ENCODE measurements at places on chromosomes 5 and 9.
A peak's percentile ranks its signal among the peaks of the same experiment; 100 is the strongest.

GRCh38 chr9:93129286-93129685, 4.8 kb downstream of the NINJ1 start:
- no peak for DNase-seq

DNA sequence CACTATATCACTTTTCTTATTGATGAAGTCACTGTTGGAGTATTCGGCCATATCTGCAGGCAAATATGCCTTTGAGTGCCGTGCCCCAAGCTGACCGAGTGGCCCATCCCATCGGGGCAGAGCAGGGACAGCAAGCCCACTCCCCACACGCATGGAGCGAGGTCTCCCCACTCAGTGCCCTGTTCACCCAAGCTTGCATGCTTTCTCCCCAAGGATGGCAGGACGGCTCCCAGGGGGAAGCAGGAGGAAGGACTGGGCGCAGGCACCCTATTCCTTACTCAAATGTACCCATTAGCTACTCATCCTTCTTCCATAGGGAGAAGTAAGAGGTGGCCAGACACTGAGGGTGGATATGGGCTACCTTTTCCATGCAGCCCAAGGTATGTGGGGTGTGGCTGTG, 309.0 kb downstream of the IRX1 start:
- no peak for DNase-seq

DNA sequence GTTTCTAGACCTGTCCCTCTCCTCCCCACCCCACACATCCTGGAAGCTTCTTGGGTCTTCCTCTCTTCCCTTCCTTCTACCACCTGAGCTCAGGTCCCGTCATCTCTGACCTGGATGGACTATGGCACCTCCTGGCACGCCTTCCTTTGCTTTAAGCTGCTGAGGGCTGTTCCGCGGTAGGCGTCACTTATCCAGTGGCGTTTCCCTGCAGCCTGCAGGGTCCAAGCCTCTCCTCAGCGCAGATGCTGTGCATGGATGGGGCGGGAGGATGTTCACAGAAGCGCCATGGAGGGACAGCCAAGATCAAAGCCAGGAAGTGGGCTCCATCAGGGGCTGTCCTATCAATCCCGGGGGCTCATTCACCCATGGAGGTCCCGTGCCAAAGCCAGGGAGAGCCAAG, 23.8 kb upstream of the CNOT6 start:
- no peak for DNase-seq

DNA sequence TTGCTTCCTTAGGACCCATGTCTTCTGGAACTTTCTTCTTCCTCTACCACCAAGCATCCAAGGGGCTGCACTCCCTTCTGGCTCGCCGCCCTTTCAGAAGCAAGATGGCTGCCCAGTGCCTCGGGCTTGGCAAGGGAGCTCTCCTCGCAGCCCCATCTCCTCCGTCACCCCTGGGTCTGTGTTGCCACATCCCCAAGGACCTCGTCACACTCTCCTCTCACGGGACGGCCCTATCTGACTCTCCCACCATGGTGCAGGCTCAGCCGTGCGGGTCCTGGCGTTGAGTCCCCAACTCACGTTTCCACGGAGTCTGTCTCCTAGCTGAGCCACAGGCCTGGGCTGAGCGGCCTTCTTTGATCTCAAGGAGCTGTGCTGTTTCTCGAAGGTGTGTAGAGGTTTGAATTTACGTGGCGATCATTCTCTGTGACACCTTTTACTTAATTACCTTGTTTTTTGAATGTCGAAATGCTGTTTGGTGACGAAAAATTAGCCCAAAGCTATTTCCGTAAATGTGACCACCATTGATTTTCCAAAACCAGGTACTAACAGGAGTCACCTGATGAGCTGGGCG, 15.0 kb upstream of the SCGB3A1 start:
- no peak for DNase-seq

GRCh38 chr5:164235300-164235891, 730.0 kb downstream of the MAT2B start:
- peak; percentile 63 for DNase-seq

DNA sequence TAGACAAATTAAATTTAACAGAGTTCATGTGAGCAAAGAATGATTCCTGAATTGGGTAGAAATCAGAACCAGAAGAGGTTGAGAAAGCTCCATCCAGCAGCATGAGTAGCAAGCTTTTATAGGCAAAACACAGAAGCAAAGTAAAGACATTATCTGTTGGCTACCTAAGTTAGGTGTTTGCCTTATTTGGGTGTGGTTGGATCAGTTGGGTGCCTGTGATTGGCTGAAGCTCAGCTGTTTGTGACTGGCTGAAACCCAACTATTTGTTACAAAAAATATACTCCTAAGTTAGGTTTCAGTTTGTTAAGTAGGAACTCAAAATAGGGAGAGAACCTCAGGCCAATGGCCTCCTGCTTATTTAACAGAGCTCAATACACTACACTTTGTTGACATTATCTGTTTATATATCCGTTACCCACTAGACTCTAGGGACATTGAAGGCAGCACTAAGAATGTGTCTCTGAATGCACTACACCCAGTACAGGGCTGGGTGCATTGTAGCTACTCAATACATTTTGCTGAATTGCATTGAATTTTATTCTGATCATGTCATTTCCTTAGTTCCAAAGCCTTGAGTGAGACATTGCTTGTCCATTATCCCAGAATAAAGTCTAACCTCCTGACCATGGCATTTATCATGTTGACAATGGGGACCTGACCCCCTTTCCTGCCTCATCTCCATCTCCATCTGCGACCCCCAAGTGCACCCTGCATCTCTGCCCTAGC, 98.7 kb downstream of the CCDC192 start:
- DNase-seq = no peak

DNA sequence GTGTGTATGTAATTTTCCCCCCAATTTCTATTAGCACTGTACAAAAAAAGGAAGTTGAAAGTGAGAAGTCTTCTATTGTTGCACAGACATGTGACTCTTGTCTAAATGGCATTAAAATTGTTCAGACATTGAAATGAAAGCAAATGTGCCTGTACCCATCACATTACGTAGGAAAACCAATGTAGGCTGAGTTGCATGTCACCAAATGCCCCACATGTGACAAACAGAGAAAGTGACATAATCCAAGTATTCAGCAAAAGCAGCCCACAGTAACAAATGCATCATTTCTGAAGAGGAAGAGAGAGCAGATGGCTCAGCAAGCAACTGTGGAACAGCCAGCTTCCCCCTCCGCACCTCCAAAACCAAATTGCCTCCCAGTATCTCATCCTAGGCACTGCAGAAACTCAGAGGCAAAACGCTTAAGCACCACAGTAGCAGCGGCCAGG, 161.5 kb upstream of the NR4A3 start:
- DNase-seq = no peak

- no peak for DNase-seq
Observed at GRCh38 chr9:15741015-15741414, 188.2 kb downstream of the CCDC171 start.

GRCh38 chr5:133524666-133525065, 87.7 kb downstream of the FSTL4 start:
- DNase-seq = no peak

DNA sequence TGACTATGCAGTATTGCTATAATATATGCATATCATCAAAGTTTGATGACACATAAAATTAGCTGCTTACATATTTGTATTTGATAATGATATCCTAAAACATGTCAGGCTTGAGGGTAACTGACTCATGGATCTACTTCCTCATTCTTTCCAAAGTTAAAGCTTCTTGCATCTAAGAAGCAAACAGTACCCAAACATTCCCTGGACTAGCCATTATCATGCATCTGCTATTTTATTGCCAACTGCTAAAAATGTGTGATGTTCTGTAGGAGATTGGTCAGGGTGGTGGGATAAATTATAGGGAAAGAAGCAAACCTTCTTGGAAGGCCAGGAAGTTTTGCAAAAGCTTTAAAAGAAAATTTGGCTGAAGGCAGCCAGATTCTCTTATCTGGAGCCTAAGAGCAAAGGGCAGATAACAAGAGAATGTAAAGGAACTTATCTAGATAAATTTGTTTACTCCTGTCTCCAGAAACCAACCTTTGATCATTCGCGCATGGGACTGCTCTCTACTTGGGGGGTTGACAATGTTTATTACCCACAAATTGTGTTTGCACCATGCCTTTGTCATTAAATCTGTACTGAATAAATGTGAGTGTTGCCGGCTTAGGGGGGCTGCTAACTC, 604.1 kb upstream of the TLE4 start:
- DNase-seq = no peak

GRCh38 chr9:68898781-68899439, 115.0 kb downstream of the PRKACG start:
- DNase-seq = no peak

DNA sequence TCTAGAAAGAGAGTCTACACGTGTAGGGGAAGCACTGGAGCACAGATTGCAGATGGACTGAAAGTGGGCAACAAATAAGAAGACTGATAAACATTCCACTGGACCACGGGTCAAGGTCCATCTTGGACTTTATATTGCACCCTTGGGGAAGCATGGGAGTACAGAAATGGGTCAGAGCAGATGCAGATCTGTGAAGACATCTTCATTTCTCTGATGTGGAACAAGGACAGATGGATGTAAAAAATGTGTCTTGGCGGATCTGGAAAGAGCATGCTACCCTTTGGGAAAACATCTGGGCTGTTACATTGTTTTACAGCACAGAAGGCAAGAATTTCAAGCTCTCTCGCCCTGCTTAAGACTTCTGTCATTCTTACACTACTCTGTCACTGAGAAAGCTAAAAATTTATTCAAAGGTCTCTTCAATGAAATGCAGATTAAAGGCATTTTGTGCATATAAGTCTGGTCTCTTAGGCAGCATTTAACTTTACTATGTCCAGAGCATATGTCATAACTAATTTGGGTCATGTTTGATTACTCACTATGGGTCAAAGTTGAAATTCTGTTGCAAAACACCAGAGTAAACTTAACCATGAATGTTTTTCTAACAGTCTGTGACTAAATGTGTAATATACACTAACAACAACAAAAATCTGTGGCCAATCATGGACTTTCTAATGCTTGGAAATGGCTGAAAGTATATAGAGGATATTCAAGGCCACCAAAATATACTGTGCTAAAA, 756.4 kb upstream of the DMAC1 start:
- DNase-seq = peak; percentile 54

DNA sequence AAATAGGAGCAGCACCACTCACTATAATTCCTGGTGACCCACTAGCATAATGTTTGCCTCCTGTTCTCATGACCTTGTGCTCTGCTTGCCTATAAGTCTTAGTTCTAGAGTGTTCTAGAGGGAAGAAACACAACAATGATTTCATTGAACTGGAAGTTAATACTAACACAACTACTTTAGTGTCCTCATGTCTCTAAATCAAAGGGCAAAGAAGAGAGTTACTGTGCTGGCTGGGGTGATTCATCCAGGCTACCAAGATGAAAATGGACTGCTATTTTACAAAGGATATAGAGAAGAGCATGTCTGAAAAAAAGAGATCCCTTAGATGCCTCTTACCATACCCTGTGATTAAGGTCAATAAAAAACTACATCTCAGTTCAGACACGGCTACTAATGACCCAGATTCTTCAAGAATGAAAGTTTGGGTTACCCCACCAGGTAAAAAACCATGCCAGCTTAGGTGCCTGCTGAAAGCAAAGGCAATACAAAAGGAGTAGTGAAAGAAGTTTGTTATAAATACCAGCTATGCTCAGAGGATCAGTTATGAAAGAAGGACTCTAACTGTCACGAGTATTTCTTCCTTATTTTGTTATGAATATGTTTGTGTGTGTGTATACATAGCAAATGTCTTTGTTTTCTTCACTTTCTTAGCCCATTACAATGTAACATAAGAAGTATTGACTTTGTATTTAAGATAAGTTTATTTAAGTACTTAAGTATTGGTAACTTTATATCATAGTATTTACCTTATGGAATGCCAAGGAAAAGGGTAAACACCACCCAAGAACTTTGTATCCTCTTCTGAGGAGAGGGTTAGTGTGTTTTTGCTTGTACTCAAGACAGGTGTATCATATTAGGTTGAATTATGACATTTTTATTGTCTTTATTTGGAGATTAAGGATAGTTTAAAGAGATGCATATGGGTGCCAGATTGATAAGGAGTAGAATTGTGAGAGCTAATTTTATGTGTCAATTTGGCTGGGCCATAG, 314.1 kb upstream of the PTGER4 start:
- DNase-seq = no peak

DNA sequence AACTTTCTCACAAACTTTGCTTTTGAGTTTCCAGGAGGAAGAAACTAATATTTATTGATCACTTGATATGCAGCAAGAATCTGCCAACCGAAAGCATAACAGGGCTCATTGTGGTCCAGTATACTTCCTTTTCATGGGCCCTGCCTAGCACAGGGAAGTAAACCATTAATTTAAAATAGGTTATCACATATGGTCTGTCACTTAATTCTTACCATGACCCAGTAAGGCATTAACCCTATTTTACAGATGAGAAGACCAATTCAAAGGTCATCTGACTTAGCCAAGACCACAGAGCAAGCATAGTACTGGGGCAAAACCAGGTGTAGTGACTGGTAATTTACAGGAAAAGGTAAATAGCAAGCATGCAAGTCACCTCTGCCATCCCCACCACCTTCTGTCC, 336.9 kb upstream of the DMAC1 start:
- DNase-seq = no peak

- DNase-seq = no peak
Observed at GRCh38 chr5:18732556-18733479, 1098.6 kb downstream of the TAF11L14 start.

GRCh38 chr5:42121401-42121800, 196.3 kb downstream of the FBXO4 start:
- DNase-seq = no peak

- no peak for DNase-seq
Observed at GRCh38 chr9:8382777-8383527, 583.4 kb upstream of the DMAC1 start.

Measured in eye (tissue), 1 donor.